ENCODE measurements at places on chromosomes 4 and X.

GRCh38 chr4:183374950-183375555, 52.8 kb upstream of the CLDN24 start:
- no peak for DNase-seq

GRCh38 chrX:13374364-13374763, 54.5 kb upstream of the ATXN3L start:
- no peak for DNase-seq

DNA sequence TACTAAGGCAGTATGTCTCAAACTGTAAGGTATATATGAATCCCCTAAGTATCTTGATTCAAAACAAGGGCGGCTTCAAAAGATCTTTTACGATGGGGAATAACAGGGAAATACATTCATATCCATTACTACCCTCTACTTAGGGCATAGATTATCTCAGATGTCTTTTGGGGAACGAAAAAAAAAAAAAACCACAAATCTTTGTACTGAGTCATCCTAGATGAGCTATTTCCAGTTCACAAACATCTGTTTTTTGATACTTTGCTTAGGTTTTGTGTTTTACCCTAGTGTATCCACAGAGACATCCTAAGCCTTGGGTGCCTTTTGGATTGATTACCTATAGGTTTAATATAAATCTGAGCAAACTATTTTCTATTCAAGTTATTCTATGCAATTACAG, 457.2 kb downstream of the NLGN4X start:
- no peak for DNase-seq

DNA sequence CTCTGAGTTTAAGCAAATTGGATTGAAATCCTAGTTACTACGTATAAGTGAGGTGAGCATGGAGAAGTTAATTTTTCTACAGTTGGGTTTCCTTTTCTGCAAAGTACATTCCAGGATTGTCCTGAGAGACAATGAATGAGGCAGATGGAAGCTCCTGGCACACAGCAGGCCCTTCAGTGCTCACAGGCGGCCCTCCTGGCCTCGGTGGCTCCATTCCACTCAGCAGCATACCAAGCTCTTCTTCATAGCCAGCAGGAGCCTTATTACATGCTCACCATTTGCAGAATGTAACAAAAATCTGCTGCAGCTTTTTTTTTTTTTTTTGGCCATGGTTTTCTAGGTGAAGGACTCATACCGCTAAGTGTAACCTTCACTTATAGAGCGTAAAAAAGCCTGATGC, 113.2 kb upstream of the FAM9B start:
- DNase-seq: no peak

- DNase-seq: no peak
These were observed 258.1 kb upstream of the NOCT start for GRCh38 chr4:138757432-138757831.

All from right cardiac atrium (tissue), 5 donors.